Left renal pelvis (tissue), 4 donors: ENCODE measurements at places on chromosomes 11 and 22. TPM values are rescaled to one million over a fixed set of nuclear protein-coding genes. Genes with fewer than 3 reads are reported as not detected.

DNA sequence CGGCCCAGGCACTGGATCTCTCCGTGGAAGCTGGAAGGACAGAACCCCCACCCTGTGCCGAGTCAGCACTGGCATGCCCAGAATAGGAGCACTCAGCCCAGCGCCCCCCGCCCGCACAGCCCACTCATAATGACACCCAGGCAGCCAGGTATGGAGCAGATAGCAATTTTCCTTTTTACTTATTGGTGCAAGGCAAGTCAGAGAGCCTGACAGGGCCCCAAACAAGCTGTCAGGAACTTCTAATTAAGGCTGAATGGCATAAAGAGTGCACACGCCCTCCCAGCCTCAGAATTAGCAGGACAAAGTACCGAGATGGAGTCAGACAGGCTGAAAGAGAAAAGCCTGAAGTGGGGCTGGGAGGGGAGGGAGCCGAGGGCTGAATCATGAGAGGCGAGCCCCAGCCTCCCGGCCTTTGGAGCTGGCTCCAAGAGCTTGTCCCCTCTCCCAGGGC is 76.9 kb downstream of the DSCAML1 start:
- DNase-seq, result no peak

GRCh38 chr22:48055185-48055584 is 1292.7 kb downstream of the TBC1D22A start:
- DNase-seq, result no peak

DNA sequence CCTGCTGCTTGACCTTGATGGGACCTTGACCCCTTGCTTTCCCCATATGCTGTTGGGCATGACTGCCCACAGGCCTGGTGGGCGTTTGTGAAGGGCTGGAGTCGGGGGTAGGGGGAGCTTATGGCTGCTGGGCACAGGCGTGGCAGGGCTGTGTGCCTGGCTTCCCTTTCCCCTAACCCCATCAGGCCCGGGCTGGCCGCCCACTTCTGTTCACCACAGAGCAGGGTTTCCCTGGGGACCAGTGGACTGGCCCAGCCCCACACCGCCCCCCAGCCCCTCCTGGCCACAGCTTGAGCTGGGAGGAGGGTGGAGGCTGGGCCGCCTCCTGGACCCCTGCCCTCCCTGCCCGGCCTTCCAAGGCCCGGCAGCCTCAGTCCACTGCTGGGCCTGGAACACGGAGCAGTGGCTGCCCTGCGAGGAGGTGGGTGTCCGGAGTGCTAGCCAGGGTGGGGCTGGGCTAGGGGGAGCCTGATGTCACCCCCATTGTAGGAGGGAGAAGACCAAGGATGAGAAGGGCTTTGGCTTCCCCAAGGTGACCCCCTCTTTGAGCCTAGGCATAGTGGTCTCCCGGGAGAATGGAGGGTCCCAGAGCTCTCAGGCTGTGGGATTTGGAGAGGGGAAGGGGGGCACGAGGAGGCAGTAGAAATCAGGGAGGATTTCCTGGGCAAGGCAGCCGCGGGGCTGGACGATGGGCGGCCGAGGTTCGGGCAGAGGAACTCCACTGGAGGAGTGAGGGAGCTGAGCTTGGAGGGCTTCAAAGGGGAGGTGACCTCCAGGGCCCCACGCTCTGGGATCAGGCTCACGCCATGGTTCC is at the start of gene AIFM3:
Gene AIFM3 (plus strand): TSS at position 373 of the 814 bp plus-strand sequence. CDS start 690 bp downstream, outside the sequence.
- DNase-seq, result no peak

DNA sequence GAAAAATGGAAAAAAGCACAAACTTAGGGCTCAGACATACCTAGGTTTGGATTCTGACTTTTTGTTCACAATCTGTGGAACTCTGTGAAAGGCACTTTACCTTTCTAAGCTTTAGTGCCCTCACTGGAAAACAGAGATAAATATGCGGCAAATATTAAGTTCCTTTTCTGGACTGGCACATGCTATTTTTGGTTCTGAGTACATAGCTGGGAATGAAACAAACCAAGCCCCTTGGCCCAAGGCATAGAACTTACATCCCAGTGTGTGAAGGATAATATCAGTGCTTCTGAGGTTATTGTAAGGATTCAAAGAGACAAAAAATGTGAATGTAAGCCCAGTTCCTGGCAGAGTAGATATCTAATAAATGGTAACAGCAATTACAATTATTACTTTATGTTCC is 227.5 kb downstream of the ADAMTS15 start:
- no peak for DNase-seq

- no peak for DNase-seq
Observed at GRCh38 chr11:105046898-105047579, 1.9 kb upstream of the CARD16 start.

The SLC35E4 gene
- polyA plus RNA-seq, result 1.3 TPM

DNA sequence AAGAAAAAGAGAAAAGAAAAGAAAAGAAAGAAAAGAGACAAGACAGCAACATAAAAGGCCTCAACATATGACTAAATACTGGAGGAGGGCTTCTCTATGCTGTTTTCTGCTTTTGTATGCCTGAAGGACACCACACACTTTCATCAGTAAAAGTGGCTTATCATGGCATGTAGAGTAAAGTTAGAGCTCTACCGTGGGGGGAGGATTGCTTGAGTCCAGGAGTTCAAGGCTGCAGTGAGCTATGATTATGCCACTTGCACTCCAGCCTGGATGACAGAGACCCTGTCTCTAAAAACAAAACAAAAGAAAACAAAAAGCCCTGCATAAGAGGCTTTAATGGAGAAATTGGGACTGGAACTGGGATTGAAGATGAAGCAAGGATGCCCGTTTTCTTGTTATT is 5.7 kb downstream of the PTS start:
- DNase-seq, result no peak

- no peak for DNase-seq
Observed at GRCh38 chr22:31223786-31224191, 11.7 kb downstream of the LIMK2 start.

- DNase-seq, result no peak
Observed at GRCh38 chr11:63672936-63673539, 1.9 kb upstream of the ATL3 start.

DNA sequence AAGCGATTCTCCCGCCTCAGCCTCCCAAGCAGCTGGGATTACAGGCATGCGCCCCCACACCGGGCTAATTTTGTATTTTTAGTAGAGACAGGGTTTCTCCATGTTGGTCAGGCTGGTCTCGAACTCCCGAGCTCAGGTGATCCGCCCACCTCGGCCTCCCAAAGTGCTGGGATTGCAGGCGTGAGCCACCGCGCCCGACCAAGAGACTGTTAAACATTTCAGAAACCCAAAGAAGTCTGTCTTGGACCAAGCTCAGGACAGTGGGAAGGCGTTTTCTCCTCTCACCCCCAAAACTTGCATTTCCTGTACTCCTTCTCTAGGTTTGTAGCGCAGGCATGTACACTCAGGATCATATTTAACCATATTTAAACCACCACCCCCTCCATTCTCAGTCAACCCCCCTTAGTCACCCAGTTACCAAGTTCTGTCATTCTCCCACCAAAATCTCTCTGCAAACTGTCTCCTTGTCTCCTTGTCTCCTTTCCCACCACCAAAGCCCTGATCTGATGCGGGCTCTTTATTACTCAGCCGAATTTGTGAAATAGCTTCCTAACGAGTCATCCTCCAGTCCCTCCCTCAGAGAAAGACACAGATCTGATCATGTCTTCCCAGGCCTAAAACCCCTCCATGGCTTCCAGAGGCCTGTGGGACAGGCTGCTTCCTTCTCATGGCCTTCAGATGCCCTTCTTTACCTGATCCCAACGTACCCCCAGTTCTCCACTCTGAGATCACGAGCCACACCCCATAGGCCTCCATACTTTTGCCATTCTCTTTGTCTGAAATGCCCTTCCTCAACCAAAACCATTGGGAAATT is 29.0 kb upstream of the CREB3L1 start:
- no peak for DNase-seq

The XKR3 gene
- polyA plus RNA-seq, result not detected

The PARVB gene
- 18.2 TPM for polyA plus RNA-seq

- DNase-seq, result no peak
Observed at GRCh38 chr11:69382131-69383128, 88.5 kb downstream of the MYEOV start.

DNA sequence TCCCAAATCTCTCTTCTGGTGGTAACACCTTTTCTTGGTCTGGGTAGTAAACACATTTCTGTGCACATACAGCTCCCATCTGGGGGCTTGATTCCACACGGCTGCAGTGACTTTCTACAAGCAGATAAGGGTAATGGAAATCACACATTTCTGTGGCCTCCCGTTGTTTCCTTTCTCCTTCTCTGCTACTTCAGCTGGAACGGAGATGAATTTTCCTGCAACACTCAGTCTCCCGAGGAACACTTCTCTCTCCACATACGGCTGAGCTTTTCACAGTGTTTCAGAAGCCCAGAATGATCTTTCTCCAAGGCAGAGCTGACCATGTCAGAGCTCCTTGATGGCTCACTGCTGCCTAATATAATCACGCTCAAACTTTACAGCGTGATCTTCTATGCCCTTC is 364.3 kb upstream of the NARS2 start:
- DNase-seq, result no peak

The CARD18 gene
- polyA plus RNA-seq, result not detected

DNA sequence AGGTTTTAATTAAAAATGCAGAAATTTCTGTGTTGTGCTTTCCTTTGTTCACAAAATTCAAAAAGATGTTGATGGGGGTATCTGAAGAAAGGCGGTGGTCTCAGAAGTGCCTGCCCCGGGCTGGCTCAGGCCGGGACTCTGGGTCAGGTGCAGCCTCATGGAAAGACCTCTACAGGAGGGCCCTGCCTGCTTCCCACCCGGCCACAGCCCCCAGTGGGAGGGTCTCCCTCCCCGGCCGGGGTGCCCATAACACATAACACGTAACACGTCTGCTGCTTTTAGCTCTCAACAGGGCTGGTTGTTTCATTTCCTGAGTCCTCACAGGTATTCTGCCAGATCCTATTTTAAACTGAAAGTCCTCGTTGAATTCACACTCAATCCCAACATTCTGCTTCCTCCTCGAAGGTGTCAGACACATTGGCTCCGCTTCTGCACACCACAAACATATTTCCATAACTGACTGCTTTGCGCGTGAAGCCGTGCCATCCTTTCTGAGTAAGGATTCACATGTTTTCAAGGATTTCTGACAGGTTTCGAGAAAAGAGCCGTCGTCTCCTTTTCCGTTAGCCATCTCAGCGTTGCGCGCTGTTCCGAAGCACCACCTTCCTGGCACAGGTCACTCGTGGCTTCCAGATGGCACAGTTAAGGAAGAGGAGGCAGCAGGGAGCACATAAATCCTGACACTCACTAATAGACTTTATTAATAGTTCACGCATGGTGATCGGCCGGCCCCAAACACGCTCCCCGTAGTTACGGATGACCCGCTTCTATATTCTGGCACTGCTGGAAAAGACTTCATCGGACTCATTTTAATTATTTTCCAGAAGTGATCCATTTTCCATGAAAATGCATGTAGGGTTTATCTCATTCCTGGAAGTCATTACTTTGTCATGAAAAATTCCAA is 569.3 kb downstream of the BRD1 start:
- DNase-seq, result no peak

DNA sequence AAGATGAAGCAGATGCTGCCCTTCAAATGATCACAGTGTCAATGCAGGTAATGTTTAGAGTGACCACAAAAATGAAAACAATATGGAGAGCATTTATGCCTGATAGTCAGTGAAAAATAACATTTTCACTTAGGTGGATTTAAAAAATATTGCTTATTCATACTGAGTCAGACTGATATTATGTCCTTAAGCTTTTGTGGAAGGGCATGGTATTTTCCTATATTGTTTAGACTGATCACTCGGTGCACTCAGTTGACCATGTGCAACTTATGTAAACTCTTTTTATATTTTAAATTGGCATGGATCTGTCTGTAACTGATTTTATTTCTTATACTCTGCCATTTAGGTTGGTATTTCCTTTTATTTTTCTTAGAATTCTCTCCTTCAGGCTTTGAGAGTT is 106.6 kb downstream of the DYNC2H1 start:
- DNase-seq, result no peak

DNA sequence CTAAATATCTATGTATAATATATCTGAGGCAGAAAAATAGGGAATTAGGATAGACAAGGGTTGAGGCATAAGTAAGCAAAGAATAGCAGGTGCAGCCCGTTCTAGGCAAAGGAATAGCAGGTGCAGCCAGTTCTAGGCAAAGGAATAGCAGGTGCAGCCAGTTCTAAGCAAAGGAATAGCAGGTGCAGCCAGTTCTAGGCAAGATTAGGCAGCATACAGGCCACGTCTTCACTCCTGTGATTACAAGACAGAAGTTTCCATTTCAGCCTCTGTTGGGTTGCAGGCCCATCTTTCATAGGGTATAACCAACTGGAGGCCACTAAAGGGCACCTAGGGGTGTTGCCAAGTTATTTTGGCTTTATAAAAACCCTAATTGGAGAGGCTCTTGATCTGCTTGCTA is 28.8 kb upstream of the CHORDC1 start:
- no peak for DNase-seq

The MUC6 gene
- 0.66 TPM for polyA plus RNA-seq

- no peak for DNase-seq
Observed at GRCh38 chr11:108975026-108975425, 310.2 kb downstream of the DDX10 start.

The DRD4 gene
- 1.7 TPM for polyA plus RNA-seq

The FAM180B gene
- polyA plus RNA-seq, result 0.40 TPM

DNA sequence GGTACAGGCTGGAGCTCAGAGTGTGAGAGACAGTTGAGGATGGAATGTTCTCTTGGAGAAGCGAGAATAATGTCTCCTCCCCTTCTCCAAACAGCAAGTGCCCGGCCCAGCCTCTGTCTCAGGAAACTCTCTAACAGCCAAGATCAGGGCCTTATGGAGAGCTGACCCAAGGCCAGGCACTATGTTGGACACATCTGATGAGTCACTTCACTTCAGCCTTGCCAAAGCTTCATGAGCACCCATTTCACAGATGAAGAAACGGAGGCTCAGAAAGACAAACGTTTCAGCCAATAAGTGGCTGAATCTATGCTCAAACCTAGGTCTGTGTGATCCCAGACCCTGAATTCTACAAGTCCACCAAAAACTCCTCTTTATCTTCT is 22.1 kb upstream of the CHKA start:
- DNase-seq, result no peak

- DNase-seq, result no peak
Observed at GRCh38 chr22:23984430-23984829, 4.5 kb downstream of the GSTT2 start.

DNA sequence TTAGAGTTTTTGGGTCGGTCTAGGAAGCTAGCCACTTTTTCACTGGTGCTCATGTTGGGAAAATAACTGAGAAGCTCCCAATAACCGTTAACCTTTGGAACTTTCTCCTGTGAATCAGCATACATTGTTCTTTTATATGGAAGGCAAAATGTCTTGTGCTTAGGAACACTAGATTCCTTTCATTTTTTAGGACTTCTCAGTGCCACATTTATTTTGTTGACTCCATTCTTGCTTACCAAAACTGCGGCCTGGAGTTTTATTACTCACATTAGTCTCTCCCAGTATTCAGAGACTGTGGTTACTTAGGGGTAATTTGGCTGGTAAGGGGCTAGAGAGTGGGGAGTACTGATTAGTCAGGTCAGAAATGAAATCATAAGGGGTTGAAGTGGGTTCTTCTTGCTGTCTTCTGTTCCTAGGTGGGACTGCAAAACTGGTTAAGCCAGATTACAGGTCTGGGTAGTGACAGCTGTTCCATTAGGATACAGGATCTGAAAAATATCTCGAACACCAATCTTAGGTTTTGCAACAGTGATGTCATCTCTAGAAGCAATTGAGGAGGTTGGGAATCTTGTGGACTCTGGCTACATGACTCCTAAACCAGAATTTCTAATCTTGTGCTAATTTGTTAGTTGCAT is 631.4 kb upstream of the LUZP2 start:
- no peak for DNase-seq

The NXPE2 gene
- polyA plus RNA-seq, result 0.41 TPM
